Astrocyte (in vitro differentiated cells and primary cell): ENCODE measurements at places on chromosomes 6 and 20. TPM values are rescaled to one million over a fixed set of nuclear protein-coding genes. Genes with fewer than 3 reads are reported as not detected.

Gene RIPOR3
- 0.29 and 0.39 TPM in 2 replicates for total RNA-seq

Gene TLDC2
- not detected in 2 replicates for total RNA-seq

Gene PHACTR1
- 8.5 and 10.0 TPM in 2 replicates for total RNA-seq

Gene RTN4IP1
- total RNA-seq = 5.3 and 5.5 TPM in 2 replicates

Gene ENPP3
- 0.19 TPM in 1 of 2 replicates, not detected in the other for total RNA-seq

Gene KCNQ2
- 11.5 and 11.9 TPM in 2 replicates for total RNA-seq

Gene PDE10A
- total RNA-seq = 5.4 and 7.4 TPM in 2 replicates

Gene CD24
- 51.1 and 95.1 TPM in 2 replicates for total RNA-seq

Gene ELOVL4
- 10.0 and 10.4 TPM in 2 replicates for total RNA-seq

Gene MOG
- total RNA-seq = not detected in 2 replicates

Gene DEFB132
- not detected in 2 replicates for total RNA-seq

Gene PDYN
- not detected in 2 replicates for total RNA-seq

GRCh38 chr20:40942775-40943174 is 85.8 kb upstream of the TOP1 start:
- no peak for DNase-seq

DNA sequence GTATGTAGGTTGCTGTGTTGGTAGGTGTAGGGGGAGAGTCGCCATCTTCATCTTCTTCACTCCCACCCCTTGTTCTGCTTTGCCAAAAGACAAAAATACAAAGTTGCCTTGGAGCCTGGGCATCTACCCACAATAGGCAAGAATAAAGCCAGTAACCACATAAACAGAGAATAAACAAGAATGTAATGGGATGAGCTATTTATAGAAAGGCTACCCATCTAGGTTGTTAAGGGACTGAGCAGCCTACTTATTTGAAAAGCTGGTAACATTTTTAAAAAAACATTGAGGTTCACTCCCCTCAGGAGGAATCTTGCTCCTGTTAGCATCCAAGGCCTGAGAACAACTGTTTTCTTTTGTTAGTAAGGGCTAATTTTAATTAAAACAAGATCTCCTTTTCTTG is 301.4 kb upstream of the STXBP5 start:
- DNase-seq = no peak

- peak; percentile 74 for DNase-seq
These were observed 63.2 kb upstream of the BMP2 start for GRCh38 chr20:6704132-6704861.

DNA sequence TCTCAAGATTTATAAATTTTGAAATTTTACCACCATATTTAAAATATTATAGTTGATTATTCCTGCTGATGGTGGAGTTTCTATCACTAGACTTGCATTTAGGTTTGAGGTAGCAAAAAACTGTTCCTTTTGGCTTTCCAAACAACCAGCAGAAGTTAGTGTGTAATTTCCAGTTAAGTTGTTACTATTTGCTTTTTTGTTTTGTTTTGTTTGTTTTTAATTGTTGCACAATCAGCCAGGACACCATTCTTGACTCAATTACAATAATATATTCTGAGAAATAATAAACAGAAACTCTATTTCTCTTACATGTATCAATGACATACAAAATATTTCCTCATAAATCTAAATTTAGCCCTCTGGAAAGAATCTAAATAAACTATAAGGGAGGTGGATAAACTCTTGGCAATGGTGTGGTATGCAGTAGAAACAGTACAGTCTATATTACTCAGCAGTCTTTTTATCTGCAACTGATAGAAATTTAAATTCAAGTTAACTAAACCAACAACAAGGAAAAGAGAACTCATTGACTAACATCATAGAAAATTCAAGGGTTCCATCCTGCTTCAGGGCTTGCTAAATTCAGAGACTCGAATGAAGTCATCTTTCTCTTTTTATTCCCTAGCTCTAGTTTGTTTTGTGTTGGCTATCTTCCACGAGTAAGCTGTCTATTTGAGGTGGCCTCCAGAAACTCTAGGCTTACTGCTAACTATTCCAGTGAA is 19.4 kb upstream of the COL19A1 start:
- no peak for DNase-seq

DNA sequence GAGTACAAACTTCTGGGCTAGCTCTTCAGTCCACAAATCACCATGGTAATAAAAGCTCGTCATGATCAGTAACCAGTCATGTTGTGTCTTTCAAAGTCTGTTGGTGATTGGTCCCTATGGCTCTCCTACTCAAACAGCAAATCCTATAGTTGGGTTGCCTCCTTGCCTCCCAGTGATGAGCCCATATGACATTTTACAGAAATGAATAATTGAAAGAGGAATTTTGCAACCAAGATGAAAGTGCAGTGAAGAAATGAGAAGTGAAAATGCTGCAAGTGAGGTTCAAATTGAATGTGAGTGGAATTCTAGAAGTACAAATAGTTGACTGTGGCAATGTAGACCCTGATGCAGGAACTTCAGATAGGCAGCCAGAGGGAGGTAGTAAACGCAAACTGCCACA is 5.1 kb upstream of the SIRPD start:
- no peak for DNase-seq

DNA sequence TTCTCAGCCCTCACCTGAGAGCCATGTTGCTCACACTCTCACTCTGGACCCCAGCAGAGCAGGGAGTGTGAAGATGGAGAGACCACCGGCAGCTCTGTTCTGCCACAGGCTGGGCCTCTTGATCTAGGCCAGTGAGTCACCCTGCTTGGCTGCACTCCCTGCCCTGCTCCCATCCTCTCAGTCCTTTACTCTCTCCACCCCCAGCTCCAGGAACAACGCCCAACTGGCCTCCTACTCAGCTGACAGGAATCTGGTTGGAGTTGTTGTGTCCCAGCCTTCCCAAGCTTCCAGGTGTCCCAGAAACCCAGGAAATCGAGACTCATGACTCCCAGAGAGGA is at the start of gene PSORS1C1:
Gene PSORS1C1 (plus strand): TSS at position 260 of the 338 bp plus-strand sequence. CDS start 14,833 bp downstream, outside the sequence.
- DNase-seq = peak; percentile 95

DNA sequence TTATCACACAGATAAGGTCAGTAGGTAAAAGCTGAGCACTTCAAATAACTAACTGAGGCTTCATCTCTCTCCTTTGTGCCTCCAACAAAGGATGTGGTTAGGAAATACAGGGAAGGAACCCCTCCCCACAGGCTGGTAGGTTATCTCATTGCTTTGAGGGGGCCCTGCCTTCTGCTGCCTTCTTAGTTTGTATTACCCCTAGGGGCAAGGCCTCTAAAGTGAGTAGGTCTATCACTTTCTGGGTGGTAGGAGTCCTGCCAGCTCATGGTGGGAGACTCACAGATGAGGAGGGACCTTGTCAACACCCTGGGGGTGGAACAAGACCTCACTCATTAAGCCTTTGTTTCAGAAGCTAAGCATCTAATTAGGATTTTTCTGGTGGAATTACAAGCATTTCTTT is 34.6 kb downstream of the EDN1 start:
- no peak for DNase-seq

DNA sequence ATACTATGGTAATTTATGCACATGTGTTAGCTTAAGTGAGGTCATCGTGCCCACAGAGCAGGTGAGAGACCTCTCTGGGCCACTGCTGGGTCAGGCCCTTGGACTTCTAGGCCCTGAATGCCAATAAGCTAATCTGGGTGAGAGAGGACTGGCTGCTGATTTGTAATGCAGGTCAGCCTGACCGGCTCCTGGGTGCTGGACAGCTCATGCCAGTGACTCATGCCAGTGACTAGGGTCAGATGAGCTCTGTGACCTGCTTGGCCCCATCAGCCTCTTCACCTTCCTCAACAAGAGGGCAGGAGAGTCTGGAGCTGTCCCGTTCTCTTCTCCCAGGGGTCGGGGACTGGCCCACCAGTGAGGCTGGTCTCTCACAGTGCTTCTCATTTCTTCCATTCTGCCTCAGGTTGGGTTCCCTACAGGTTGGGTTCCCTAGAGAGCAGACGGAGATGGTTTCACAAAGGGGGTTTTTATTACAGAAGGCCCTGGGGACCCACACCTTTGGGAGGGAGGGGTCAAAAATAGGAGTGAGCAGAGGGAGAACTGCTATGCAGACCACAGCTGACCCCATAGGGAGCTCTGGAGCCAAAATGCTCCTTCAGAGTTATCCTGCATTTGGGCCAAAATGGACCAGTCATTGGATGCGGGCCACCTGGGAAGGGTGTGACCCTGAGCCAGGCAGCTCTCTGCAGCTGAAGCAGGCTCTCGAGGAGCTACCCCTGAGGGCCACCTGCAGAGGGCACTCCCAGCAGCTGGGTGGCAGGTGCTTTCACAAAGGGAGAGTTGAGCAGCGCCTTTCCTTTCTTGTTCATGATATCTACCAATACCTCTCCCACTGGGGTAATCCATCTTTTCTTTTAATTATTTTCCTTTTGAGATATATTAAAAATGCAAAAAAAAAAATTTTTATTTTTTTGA is 2.2 kb upstream of the OXT start:
- no peak for DNase-seq

DNA sequence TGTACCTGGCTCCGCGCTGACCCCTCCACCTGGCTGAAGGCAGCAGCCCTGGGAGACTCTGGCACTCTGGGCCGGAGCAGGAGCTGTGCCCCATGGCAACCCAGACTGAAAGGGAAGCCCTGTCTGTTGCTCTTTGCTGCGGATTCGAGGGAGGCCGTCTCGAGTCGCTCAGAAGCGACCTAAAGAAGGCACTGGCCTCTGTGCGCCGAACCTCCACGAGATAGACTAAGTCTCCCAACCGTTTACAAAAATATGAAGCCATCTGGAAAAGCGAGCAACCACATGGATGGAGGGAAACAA is 10.5 kb upstream of the TBX18 start:
- no peak for DNase-seq

DNA sequence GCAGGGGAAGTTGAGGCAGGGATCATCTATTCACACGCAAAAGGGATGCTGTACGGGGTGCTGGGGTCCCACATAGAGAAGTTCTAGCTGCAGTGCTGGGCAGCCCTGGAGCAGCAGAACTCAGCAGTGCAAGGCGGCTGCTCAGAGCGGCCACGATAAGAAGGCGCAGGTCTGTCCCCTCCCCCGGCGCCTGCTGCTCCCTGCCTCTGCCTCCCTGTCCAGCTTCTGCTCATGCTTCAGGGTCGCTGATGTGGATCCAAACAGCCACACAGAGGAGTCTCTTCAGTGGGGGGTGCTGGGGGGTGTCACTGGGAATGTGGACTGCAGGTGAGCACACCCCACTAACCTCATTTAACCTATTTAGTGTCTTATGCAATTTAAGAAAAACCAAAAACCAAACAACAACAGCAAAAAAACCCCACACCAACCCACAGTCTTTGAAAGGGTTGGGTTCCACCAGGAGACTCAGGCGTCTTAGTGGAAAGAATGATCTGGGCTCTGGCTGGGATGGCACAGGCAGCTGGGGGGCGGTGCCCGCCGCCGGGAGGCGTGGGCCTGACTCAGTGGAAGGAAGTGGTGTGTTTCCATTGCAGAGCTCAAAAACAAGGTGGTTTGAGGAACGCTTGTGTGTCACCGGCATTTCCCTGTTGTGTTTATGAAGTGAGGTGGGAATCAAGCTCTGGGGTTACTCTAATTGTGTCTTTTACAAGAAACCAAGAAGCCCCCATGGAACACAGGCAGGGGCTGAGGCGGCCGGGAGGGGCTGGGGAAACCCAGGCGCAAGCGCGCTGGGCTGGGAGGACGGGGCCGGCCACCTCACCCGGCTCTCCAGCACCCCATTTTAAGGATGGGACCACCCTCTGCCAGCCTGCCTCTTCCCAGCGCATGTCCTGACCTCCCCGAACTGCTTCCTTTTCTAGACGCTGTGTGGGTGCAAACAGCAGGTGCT is 55.1 kb downstream of the IRF4 start:
- DNase-seq = no peak

DNA sequence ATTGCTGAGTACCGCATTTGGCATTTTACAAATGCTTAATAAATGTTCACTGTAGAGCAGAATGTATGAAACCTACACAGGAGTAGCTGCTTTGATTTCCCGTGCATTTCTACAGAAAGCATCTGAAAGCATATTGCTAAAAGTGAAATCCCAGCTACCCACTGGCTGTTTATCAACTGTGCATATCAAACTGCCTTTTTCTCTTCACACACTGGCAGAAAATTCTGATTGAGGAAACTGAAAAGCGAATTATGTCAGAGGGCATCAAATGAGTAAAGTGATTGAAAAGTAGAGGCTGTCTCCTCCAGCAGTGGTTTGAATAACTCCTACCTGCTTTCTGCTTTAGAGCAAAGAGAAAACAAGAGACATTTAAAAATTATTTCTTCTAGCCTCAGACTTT is 28.0 kb downstream of the STX11 start:
- no peak for DNase-seq

DNA sequence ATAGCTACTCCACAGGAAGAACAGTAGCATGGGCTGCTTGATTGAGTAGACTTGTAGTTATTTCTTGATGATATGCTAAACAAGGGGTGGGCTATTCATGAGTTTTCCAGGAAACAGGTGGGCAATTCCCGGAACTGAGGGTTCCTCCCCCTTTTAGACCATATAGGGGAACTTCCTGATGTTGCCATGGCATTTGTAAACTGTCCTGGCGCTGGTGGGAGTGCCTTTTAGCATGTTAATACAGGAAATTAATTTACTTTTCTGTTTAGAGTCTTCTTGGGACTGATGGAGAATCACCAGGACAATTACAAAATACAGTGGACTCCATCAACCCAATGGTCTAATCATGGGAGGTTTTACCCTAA is 22.7 kb downstream of the CYP24A1 start:
- no peak for DNase-seq

- no peak for DNase-seq
These were observed 1361.8 kb upstream of the CITED2 start for GRCh38 chr6:140736231-140736630.

GRCh38 chr6:157283900-157284737 is 39.2 kb downstream of the TMEM242 start:
- DNase-seq = no peak

DNA sequence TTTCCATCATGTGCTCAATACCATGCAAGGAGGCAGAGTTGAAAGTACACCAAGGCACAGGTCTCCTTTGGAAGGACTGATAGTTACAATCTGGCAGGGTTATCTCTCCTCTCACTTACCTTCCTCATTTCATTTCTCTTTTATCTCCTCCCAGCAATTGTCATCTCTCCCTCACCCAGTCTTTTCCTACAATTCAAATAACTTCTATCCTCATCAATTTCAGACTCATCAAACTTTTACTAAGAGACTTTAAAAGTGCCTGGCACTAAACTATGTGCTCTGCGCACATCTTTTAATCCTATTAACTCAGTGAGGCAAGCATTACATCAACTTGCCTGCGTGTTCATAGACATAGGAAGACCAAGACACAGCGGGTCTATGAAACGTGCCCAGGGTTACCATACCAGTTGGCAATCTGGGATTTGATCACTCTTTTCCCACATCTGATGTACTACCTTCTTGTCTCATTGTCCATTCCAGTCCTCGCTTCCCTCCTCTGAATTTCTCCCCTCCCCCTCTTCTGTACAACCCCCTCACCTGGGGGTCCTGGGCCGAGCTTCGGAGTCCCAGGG is 1.2 kb downstream of the VARS1 start:
- no peak for DNase-seq

GRCh38 chr6:1179571-1180459 is 132.1 kb upstream of the FOXQ1 start:
- DNase-seq = no peak

DNA sequence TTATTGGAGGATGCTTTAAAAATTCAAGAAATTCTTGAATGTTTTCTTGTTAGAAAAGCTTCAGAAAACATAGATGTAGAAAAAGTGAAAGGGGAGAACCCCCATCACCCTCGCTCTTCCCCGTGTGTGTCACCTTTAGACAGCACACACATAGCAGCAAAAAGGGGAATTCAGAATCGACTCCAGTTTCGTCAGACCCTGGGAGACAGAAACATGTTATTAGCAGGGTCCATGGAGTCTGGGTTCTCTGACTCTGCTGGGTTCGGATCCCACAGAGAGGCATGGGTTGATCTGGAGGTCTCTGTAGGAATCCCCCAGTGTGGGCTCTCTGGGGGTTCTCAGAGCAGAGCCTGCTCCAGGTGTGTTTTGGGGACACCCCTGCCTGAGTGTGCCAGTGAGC is 43.7 kb downstream of the ARHGAP40 start:
- DNase-seq = no peak
